ENCODE measurements at places on chromosomes 7 and 10. TPM values are rescaled to one million over a fixed set of nuclear protein-coding genes. Genes with fewer than 3 reads are reported as not detected.

Gene UPK3BL1
- 23.1 TPM for total RNA-seq

Gene MMD2
- total RNA-seq = not detected

- no peak for DNase-seq
Measured at GRCh38 chr10:17161775-17162174, 32.2 kb upstream of the CUBN start.

GRCh38 chr7:45592230-45592991, 18.2 kb downstream of the ADCY1 start:
- no peak for DNase-seq

- no peak for DNase-seq
Measured at GRCh38 chr7:107100824-107101223, 56.3 kb downstream of the PRKAR2B start.

GRCh38 chr10:60456053-60456452, 66.4 kb upstream of the ANK3 start:
- DNase-seq = no peak

DNA sequence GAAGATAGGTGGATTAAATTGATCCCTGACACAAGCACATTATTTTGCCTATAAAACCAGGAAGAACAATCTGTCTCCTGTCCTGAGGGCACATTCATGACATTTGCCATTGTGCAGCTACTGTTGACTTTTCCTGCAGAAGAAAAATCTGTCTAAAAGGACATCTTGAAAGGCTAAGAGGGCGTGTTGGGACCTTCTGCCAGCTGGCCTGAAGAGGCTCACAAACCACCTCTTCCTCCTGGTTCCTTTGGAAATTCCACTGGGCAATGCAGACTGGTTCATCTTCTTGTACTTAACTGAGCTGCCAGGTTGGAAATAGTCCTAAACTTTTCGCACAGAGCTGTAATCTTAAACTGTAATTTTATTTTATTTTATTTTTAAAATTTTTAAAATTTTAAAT, 35.7 kb upstream of the PIP start:
- no peak for DNase-seq

DNA sequence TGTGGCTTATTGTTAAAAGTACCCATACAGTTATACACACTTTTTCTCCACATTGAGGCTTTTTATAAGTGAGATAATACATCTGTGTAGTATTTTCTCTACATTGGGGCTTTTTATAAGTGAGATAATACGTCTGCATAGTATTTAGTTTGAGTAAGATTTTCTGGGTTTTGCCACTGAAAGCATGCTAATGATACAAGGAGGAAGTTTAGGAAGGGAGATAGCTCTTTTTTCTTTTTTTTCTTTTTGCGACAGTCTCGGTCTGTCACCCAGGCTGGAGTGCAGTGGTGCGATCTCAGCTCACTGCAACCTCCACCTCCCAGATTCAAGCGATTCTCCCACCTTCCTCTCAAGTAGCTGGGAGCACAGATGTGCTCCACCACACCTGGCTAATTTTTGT, 13.3 kb downstream of the FAM107B start:
- DNase-seq = no peak

DNA sequence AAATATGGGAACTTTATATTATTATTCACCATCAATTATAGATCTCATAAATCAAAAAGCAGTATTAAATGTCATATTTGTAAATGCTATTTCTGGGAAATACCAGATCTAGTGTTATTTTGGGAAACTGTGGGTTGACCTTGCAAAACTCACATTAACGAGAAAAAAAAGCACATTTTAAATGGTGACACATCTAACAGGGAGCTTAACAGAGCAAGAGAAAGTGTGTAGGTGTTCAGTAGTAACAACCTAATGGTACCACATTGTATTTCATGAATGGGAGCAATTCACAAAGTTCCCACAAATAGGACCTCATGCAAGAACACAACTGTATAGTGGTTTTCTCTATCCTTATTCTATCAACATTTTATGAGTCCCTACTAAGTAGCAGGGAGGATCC, 26.2 kb upstream of the HDAC9 start:
- DNase-seq = no peak
